IMR-90 (cell line): ENCODE measurements at places on chromosomes 1 and 21.
A peak's percentile ranks its signal among the peaks of the same experiment; 100 is the strongest.

DNA sequence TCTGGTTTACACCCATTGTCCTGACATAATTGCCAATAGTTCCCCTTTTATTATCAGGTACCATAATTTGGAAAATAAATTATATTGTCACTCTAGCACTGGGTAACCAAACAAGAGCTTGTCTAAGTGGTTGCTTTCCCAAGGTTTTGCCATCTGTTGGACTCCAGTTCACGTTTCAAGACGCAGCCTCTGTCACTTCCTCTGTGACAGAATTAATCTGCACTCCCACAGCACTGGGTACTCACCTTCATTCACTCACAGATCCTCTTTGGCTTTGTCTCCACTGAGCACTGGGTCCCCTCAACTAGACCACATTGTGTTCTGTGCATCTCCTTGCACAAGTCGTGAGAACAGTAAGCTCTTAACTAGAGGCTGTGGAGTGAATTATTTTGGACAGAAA, 123.6 kb upstream of the JUN start:
- no peak overlapping the region for H3K27ac ChIP-seq
- DNase-seq: no peak
- no peaks in the 10 kb centered on the region for H3K27me3 ChIP-seq
- peaks cover 8% of the 10 kb centered on the region for H3K4me1 ChIP-seq
- H3K4me3 ChIP-seq: no peak overlapping the region

- H3K27me3 ChIP-seq: no peaks in the 10 kb centered on the region
- DNase-seq: no peak
- H3K4me1 ChIP-seq: peaks cover 8% of the 10 kb centered on the region
- no peaks in the 10 kb centered on the region for H3K36me3 ChIP-seq
- no peak overlapping the region for H3K4me3 ChIP-seq
Observed at GRCh38 chr21:28239340-28239739, 753.3 kb downstream of the LTN1 start.

DNA sequence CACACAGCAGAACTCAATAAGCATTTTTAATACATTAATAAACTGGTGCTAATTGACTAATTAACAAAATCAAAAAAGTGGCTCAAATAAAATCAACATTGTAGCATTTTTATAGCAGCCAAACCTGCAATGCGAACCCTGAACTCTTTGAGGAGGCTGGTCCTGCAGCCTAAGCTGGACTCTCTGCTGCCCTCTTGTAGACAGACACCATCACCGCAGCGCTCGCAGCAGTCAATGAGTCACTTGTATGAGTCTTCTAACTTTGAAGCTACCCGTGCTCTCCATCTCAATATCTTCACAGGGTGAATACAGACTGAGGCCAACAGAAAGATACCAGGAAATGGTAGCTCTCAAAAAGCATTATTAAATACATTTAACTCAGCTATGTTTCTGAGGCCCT, 9.7 kb upstream of the KRTAP7-1 start:
- H3K4me3 ChIP-seq: no peak overlapping the region
- no peaks in the 10 kb centered on the region for H3K27me3 ChIP-seq
- no peaks in the 10 kb centered on the region for H3K36me3 ChIP-seq
- DNase-seq: no peak
- H3K4me1 ChIP-seq: no peaks in the 10 kb centered on the region
- H3K27ac ChIP-seq: no peak overlapping the region

- H3K27ac ChIP-seq: no peak overlapping the region
- H3K4me3 ChIP-seq: no peak overlapping the region
- peak; percentile 42 for DNase-seq
- no peaks in the 10 kb centered on the region for H3K4me1 ChIP-seq
- H3K36me3 ChIP-seq: no peaks in the 10 kb centered on the region
- peaks cover 19% of the 10 kb centered on the region for H3K27me3 ChIP-seq
Observed at GRCh38 chr1:24275510-24275909, 43.6 kb upstream of the GRHL3 start.

- no peak overlapping the region for H3K4me3 ChIP-seq
- H3K36me3 ChIP-seq: no peaks in the 10 kb centered on the region
- peaks cover 2% of the 10 kb centered on the region; the same call in 1 of the 2 replicates for H3K4me1 ChIP-seq
- no peak overlapping the region for H3K27ac ChIP-seq
Observed at GRCh38 chr1:236509647-236510401, 14.0 kb upstream of the LGALS8 start.

DNA sequence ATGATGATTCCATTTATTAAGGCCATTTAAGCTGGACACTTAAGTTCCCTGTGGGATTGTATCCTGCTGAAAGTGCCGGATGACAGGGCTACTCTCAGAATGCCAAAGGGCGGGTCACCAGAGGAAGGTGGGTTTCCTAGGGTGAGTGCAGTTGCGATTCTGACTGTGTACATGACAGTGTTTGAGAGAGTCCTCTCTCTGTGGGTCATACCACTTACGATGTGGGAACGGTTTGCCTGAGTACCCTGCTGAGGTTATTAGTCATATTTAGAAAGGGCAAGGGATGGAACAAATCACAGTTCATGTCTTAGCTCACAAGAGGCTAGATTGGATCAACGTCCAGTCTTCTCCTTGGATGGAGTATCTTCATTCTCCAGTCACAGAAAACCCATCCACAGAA, 461.9 kb downstream of the CAMTA1 start:
- H3K36me3 ChIP-seq: no peaks in the 10 kb centered on the region
- H3K27ac ChIP-seq: no peak overlapping the region
- H3K4me3 ChIP-seq: no peak overlapping the region
- no peaks in the 10 kb centered on the region for H3K4me1 ChIP-seq
- no peak for DNase-seq

DNA sequence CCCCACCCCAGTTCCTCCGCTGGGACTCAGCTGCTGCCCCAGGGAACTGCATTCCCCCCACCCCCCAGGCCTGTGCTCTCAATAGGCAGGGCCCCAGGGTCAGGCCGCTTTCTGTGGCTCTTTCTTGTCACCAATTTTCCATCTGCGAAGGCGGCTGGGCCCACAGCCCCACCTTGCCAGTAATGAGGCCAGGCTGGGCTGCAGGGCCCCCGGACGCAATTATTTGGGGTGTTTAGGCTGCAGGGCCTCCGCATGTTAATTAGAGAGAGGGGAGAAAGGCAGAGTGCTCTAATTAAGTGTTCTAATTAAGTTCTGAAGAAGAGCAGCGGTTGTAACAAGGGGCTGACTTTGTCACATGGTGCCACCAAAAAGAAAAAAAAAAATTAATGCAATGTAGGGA, 71.8 kb downstream of the EPHB2 start:
- no peaks in the 10 kb centered on the region for H3K27me3 ChIP-seq
- H3K4me3 ChIP-seq: no peak overlapping the region
- DNase-seq: no peak
- no peak overlapping the region for H3K27ac ChIP-seq

GRCh38 chr1:214019499-214019898, 31.7 kb downstream of the PROX1 start:
- H3K36me3 ChIP-seq: no peaks in the 10 kb centered on the region
- H3K4me3 ChIP-seq: no peak overlapping the region
- no peaks in the 10 kb centered on the region; the same call in 1 of the 2 replicates for H3K27me3 ChIP-seq
- H3K4me1 ChIP-seq: no peaks in the 10 kb centered on the region
- DNase-seq: no peak

DNA sequence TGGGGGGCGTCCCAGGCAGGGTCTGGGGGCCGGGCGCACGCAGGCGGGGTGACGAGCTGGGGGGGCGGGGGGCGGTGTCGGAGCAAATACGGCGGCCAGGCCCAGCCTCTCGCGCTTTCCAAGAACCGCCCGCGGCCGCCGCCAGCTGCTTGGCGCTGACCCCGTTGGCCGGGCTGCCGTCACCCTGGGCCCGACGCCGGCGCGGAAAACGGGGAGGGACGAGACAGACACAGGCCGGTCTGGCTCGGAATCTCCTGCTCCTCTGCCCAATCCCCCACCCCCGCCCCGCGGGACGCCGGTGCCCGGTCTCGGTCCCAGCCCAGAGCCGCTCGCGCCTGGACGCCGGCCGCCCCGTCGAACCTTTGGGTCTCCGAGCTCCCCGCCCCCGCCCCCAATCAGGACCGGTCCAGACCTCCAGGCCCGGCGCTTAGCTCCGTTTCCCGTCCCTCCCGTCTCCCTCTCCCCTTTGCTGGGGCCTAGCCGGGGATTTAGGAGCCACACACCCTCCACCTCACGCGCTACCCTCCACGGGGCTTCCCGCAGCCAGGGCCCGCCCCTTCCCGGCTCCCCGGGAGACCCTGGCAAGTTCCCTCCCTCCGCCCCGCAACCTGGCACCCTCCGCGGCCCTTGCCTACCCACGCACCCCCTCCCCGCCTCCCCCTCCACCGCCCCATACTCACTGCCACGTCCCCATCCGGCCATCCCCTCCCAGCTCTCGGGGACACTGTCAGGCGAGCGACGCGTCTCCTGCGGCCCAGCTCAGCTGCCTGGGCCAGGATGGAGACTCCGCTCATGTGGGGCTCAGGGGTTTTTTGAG, 800 bp upstream of the MMP23B start:
- no peak for DNase-seq
- H3K36me3 ChIP-seq: peaks cover 21% of the 10 kb centered on the region
- H3K27me3 ChIP-seq: no peaks in the 10 kb centered on the region
- H3K4me1 ChIP-seq: no peaks in the 10 kb centered on the region; the same call in 1 of the 2 replicates
- no peak overlapping the region for H3K27ac ChIP-seq

- H3K36me3 ChIP-seq: peaks cover 2% of the 10 kb centered on the region; the same call in 1 of the 2 replicates
- H3K4me3 ChIP-seq: no peak overlapping the region
- H3K27me3 ChIP-seq: no peaks in the 10 kb centered on the region
Observed at GRCh38 chr1:54045496-54045895, 7.5 kb downstream of the TMEM59 start.

- peaks cover 50% of the 10 kb centered on the region for H3K36me3 ChIP-seq
- no peaks in the 10 kb centered on the region for H3K27me3 ChIP-seq
- no peak for DNase-seq
- no peak overlapping the region for H3K27ac ChIP-seq
- H3K4me3 ChIP-seq: no peak overlapping the region
Observed at GRCh38 chr1:15064217-15064929, 89.2 kb upstream of the TMEM51 start.

- no peaks in the 10 kb centered on the region for H3K36me3 ChIP-seq
- peaks cover 2% of the 10 kb centered on the region; the same call in 1 of the 2 replicates for H3K27me3 ChIP-seq
- no peaks in the 10 kb centered on the region; the same call in 1 of the 2 replicates for H3K4me1 ChIP-seq
- DNase-seq: no peak
- H3K4me3 ChIP-seq: no peak overlapping the region
Observed at GRCh38 chr1:53642215-53642555, 96.8 kb downstream of the GLIS1 start.

GRCh38 chr1:165287781-165288180, 68.7 kb downstream of the LMX1A start:
- H3K27me3 ChIP-seq: no peaks in the 10 kb centered on the region

DNA sequence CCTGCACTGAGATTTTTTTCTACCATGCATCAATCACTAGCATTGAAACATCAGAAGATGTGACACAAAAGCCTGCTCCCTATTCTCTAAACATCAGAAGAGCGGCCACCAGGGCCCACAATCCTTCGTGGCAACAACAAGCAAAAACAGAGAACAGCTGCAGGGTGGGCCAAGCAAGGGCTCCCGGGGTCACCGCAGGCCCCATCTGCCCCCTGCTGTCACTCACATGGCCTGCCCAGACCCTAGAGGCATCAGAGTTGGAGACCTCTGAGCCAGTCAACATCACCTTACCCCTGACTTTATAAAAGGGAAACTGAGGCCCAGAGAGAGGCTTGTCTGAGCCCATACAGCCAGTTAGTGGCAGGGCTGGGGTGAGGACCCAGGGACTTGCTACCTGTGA, 1.8 kb downstream of the LAPTM5 start:
- no peaks in the 10 kb centered on the region for H3K36me3 ChIP-seq
- no peak overlapping the region for H3K27ac ChIP-seq
- peaks cover 6% of the 10 kb centered on the region for H3K4me1 ChIP-seq
- no peak overlapping the region for H3K4me3 ChIP-seq
- no peak for DNase-seq

DNA sequence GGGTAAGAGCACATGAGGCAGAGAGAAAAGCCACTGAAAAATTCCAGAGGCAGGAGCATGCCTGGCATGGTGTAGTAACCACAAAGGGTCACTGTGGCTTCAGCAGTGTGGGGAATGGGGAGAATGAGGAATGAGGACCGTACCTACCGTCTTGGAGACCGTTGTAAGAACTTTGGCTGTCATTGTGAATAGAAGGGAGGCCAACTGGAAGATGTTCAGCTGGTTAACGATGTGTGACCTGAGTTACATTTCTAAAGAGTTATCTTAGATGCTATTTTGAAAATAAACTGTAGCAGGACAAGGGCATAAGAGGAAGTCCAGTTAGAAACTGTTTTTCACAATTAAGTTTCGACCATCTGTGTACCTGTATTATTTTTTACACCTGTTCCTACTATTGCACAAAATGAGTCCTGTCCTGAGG, 365.5 kb upstream of the SGIP1 start:
- peak; percentile 32 for DNase-seq
- H3K4me1 ChIP-seq: peaks cover 2% of the 10 kb centered on the region; the same call in 1 of the 2 replicates
- no peak overlapping the region for H3K4me3 ChIP-seq
- no peaks in the 10 kb centered on the region for H3K36me3 ChIP-seq
- H3K27me3 ChIP-seq: no peaks in the 10 kb centered on the region
- H3K27ac ChIP-seq: no peak overlapping the region

- DNase-seq: peak; percentile 87
- peaks cover 3% of the 10 kb centered on the region for H3K4me1 ChIP-seq
- no peaks in the 10 kb centered on the region for H3K27me3 ChIP-seq
- H3K36me3 ChIP-seq: peaks cover 2% of the 10 kb centered on the region; the same call in 1 of the 2 replicates
Observed at GRCh38 chr1:243525085-243525487, 269.2 kb downstream of the SDCCAG8 start.

DNA sequence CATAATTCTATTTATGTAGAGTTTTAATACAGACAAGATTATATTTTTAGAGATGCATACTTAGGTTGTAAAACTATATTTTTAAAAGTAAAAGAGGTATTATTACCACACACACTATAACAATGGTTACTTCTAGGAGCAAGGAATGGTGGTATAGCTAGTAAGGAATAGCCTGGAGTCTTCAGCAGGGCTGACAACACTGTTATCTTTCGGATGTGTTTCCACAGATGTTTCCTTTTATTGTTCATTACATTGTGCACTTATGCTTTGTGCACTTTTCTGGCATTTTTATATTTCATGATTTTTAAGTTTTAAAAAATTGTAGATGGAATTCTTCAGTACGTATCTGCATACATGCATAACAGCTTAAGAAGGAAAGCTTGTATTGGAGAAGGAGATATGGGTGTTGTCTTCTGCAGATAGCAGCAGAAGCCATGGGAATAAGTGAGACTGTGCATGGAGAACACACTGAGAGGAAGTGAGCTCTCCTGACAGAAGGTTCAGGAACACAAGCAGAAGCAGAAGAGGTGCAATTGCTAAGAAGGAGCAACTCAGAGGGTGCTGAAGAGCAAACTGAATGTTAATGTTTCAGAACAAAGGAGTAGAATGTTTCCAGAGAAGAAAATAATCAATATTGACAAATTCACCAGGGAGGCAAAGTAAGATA, 91.8 kb downstream of the UCHL5 start:
- no peak overlapping the region for H3K4me3 ChIP-seq
- no peak overlapping the region for H3K27ac ChIP-seq

DNA sequence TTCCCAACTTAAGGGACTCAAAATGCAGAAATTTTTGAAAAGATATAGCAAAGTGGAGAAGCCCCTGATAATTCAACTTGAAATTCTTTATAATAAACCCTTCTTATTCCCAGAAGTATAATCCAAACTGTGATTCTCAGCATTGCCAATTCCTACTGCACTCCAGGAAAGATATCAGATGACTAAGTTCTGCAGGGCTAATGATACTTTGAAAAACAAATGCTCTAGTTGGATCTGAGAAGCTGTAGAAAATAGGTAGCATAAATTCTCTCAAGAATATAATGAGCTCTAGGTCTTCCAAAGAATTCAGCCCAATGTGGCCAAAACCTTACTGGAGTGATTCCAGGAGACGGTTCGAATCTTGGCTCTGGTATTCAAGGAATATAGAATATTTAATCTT, 294.0 kb upstream of the PTBP2 start:
- no peaks in the 10 kb centered on the region for H3K4me1 ChIP-seq
- no peak overlapping the region for H3K27ac ChIP-seq
- H3K4me3 ChIP-seq: no peak overlapping the region
- no peaks in the 10 kb centered on the region for H3K36me3 ChIP-seq
